ENCODE measurements at places on chromosomes 13 and 19.

DNA sequence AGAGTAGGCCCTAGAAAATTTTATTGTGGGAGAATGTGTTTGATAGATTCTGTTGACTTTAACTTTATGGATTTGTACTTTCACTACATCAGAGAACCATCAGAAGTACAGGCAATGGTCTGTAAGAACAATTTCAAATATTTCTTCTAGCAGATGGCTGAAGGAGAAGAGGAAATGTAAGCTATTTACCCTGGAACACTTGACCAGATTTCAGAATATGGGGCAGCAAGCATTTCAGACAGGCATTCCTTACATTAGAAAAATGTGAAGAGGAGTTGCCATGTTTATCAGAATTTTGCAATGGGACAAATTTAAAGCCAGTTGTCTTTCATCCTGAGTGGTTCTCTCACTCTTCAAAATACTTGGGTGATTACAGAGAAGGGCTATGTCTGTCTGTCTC, 7.5 kb downstream of the FRY start:
- no peak for DNase-seq

DNA sequence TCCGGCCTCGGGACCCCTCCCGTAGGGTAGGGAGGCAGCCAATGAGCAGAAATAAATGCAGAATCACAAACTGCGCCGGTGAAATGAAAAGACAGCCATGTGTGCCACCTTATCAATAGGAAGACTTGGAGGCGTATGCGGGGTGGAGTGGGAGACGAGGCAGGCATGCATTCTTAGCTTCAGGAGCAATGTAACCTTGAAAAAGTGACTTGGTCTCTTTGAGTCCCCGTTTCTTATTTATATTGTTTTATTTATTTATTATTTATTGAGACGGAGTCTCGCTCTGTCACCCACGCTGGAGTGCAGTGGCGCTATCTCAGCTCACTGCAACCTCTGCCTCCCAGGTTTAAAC, 16.0 kb downstream of the SSC5D start:
- no peak for DNase-seq

GRCh38 chr19:19554074-19555023, 16.3 kb downstream of the CILP2 start:
- DNase-seq, result peak; percentile 48

GRCh38 chr13:41370736-41371135, 59.7 kb downstream of the NAA16 start:
- no peak for DNase-seq

GRCh38 chr19:407511-408440, 1.2 kb downstream of the C2CD4C start:
- DNase-seq, result no peak

- DNase-seq, result peak; percentile 40
These were observed 76.9 kb downstream of the FOXO1 start for GRCh38 chr13:40589285-40590109.

GRCh38 chr13:75416327-75417011, 65.5 kb downstream of the TBC1D4 start:
- DNase-seq, result peak; percentile 14

- DNase-seq, result no peak
These were observed 5.5 kb downstream of the NR2F6 start for GRCh38 chr19:17240062-17240752.

DNA sequence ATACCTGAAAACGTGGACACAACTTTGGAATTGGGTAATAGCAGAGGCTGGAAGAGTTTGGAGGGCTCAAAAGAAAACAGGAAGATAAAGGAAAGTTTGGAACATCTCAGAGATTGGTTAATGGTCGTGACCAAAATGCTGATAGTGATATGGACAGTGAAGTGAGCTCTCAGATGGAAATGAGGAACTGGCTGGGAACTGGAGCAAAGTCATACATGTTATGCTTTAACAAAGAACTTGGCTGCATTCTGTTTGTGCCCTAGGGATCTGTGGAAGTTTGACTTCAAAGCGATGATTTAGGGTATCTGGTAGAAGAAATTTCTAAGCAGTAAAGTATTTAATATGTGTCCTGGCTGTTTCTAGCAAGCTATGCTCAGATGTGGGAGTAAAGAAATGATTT, 136.2 kb downstream of the DNAJC3 start:
- no peak for DNase-seq

DNA sequence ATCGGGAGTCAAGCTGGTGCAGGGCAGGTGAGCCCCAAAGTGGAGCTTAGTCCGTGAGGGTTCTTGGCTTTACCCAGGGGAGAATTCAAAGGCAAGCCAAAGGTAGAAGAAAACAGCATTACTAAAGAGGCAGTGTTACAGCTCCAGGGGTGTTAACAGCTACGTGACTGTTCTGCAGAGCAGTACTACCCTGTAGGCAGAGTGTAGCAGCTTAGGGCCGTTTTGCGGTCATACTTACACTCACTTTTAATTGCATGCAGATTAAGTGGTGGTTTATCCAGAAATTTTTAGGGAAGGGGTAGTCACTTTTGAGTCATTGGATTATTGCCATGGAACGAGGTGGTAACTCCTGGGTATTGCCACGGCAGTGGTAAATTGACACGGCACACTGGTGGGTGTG, 482.2 kb downstream of the SLITRK5 start:
- no peak for DNase-seq

- no peak for DNase-seq
These were observed 189.7 kb downstream of the ENOX1 start for GRCh38 chr13:43596924-43597598.

DNA sequence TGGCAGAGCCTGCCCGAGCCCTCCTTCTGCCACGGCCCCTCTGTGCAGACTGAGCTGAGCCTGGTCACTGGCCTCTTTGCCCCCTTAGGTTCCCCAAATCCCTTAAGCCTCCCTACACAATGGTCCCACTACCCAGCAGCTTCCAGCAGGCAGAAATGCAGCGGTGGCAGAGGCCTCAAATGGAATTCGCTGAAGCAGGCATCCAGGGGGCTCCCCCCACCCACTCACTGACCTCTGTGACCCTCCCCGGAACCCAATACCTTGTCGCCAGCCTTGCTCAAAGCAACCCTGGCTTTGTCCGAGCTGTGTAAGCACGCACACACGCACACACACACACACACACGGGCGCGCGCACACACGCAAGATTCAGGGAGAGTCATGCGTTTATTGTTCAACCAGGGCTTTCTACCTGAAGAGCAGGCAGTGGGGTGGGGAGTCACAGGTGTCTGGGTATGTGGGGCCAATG, at the start of gene LIM2:
Gene LIM2, minus strand, starts transcription at position 51 of the 466 bp plus-strand sequence. CDS start 531 bp downstream, outside the sequence.
- DNase-seq, result no peak

Measured in fibroblast of upper back skin (primary cell).